DMS79 (cell line): ENCODE measurements at places on chromosomes 13 and 19.

DNA sequence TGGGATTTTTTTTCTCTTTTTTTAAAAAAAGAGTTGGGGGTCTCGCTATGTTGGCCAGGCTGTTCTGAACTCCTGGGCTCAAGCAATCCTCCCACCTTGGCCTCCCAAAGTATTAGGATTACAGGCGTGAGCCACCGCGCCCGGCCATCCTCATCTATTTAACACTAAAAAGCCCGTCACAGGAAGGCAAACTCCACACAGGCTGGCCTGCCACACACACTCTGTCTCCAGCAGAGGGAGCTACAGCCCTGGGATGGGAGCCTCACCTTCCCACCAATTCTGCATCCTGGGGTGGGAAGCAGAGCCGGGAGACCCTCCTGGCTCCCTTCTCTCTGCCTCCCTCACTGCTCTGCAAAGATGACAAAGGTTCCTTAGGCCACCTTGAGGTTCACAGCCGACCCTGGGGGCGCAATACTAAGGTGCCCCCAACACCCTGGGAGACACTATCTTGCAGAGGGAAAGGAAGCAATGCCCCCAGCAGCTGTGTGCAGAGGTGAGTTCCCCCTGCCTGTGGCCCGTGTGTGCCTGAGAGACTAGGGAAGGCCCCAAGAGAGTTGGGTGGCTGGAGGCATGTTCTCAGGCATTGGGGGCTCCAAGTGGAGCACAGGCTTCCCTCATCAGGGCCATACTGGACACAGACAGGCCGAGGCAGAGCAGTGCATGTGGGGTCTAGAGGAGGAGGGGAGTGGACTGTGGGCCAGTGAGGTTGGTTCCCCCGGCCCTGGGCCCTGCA lies 27.4 kb upstream of the TIMM44 start:
- no peak for DNase-seq

GRCh38 chr19:485583-486236 lies 10.6 kb upstream of the MADCAM1 start:
- peak; percentile 50 for DNase-seq

- peak; percentile 20 for DNase-seq
Measured at GRCh38 chr13:27826379-27827353, 34.4 kb downstream of the GSX1 start.

DNA sequence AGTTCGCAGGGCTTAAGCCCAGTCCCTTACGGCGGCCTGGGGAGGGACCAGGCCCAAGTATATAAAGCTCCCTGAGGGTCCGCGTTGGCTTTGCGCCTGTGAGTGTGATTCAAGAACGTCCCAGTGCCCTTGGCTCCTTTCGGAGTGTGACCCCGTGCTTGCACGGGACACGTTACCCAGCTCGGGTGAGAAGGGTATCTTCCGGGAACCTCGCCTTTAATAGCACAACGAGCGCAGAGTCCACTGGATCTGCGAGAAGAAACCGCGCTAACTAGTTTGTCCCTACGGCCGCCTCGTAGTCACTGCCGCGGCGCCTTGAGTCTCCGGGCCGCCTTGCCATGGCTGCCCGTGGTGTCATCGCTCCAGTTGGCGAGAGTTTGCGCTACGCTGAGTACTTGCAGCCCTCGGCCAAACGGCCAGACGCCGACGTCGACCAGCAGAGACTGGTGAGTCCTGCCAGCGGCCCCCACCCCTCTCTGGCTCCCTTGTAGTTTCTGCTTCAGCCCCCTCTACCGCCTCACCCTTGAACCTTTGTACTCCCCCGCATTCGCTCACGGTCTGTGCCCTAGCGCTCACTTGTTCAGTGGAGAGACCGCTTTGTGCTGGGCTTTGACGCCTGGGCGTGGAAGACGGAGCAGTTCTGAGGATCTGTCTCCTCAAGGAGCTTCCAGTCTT lies at the start of gene DNAJC15:
TSS of gene DNAJC15 (plus strand) at position 298 of the 675 bp plus-strand sequence. CDS start at position 339, 41 bp downstream.
- no peak for DNase-seq

DNA sequence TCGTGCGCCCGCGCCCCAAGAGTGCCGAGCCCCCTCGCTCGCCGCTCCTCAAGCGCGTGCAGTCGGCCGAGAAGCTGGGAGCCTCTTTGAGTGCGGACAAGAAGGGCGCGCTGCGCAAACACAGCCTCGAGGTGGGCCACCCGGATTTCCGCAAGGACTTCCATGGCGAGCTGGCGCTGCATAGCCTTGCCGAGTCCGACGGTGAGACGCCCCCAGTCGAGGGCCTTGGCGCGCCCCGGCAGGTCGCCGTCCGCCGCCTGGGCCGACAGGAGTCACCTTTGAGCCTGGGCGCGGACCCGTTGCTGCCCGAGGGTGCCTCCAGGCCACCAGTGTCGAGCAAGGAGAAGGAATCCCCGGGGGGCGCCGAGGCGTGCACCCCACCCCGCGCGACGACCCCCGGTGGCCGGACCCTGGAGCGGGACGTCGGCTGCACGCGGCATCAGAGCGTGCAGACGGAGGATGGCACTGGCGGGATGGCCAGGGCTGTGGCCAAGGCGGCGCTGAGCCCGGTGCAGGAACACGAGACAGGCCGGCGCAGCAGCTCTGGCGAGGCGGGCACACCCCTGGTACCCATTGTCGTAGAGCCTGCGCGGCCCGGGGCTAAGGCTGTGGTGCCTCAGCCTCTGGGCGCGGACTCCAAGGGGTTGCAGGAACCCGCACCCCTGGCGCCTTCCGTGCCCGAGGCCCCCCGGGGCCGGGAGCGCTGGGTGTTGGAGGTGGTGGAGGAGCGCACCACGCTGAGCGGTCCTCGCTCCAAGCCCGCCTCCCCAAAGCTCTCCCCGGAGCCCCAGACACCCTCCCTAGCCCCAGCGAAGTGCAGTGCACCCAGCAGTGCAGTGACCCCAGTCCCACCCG lies 7.1 kb downstream of the DNASE2 start:
- DNase-seq: no peak

DNA sequence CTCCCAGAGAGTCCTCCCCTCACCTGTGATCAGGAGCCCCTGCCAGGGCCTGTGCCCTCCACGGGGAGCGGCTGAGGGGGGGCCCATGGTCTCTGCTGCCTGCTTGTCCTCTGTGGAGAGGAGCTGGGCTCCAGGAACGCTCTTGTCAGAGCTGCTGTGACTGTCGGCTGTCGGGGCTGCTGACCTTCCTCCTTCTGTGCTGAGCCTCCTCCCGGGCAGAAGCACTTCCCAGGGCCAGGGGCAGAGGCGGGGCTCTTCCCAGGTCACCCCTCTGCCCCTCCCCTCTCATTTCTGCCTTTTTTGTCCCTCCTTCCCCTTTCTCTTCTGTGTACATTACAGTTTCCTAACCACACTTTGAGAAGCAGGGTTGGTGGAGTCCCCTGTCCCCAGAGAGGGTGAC lies at the start of gene CEACAM4:
TSS of gene CEACAM4 (minus strand) at position 198 of the 400 bp plus-strand sequence. CDS start at position 87, 111 bp downstream.
- DNase-seq: no peak

GRCh38 chr19:15671891-15672579 lies 852 bp upstream of the CYP4F12 start:
- no peak for DNase-seq

GRCh38 chr19:17281391-17282304 lies at the start of gene ANKLE1:
Gene ANKLE1, plus strand, starts transcription at chr19:17281901. Its CDS starts 20 bp downstream, at chr19:17281921.
- peak; percentile 12 for DNase-seq

DNA sequence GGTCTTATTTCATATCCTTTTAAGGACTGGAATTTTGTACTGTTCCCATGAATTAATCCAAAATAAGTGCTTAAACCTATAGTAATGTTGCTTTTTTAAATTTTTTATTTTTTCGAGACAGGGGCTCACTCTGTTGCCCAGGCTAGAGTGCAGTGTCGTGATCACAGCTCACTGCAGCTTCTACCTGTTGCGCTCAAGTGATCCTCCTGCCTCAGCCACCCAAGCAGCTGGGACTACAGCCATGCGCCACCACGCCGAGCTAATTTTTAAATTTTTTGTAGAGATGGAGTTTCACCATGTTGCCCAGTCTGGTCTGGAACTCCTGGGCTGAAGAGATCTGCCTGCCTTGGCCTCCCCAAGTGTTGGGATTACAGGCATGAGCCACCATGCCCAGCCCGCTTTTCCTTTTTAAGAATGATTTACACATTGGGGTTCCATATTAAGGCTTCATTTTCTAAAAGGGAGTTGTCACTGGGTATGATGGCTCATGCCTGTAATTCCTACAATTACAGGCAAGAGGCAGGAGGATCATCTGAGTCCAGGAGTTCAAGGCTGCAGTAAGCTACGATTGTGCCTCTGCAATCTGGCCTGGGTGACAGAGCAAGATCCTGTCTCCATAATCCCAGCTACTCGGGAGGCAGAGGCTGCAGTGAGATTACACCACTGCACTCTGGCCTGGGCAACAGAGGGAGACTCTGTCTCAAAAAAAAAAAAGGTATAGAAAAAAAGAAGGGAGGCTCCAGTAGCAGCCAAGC lies 28.3 kb upstream of the AKT2 start:
- DNase-seq: no peak

GRCh38 chr19:14418856-14419105 lies 360 bp downstream of the DDX39A start:
- DNase-seq: no peak

- no peak for DNase-seq
Measured at GRCh38 chr19:13241231-13242104, 91.3 kb downstream of the IER2 start.

GRCh38 chr19:6446452-6446851 lies 12.9 kb upstream of the SLC25A41 start:
- no peak for DNase-seq

- DNase-seq: no peak
Measured at GRCh38 chr13:42876887-42877545, 95.6 kb downstream of the FAM216B start.

GRCh38 chr13:83378908-83379307 lies 503.4 kb downstream of the SLITRK1 start:
- DNase-seq: no peak

DNA sequence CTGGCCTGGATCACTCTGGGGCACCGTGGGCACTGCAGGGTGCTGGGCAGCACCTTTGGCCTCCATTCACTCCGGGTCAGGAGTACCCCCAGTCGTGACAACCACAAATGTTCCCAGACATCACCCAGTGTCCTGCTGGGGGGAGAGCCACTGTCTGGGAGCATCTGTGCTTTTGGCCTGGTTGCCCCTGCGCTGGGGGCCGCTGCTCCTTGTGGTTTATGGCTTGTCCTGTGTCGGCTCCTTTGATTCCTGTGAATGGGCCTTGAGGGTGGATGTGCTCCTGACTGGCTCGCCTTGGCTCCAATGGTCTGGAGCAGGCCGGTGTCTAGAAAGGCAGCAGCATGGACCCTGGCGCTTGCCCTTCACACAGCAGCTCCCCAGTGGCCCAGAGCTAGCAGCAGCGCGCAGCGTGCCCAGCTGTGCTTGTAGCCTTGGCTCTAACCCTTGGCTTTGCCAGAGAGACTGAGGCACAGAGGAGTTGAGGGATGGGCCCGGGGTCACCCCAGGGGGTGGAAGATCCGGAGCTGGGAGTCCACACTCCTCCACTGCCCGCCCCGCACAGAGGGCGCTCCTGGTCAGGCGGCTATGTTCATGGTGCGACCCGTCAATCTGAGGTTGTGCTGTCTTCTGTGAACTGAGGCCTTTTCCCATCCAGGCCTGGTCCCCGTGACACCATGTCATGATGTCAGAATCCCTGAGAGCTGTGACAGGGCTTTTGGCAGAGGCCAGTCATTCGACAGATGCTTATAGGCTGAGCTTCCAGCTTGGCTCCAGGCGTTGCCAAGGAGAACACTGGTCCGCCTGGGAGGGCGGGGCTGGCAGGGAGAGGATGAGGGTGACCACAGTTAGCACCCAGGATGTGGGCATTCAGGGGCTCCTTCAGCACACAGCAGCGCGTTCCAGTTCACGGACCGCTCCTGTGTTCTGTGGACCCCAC lies 4.1 kb downstream of the DAZAP1 start:
- no peak for DNase-seq

- DNase-seq: no peak
Measured at GRCh38 chr19:48218997-48219396, 36.7 kb downstream of the CARD8 start.

GRCh38 chr19:57682226-57682766 lies 519 bp downstream of the ZNF551 start:
- no peak for DNase-seq

GRCh38 chr13:110244976-110245375 lies 62.0 kb downstream of the COL4A1 start:
- no peak for DNase-seq

- DNase-seq: no peak
Measured at GRCh38 chr13:112693831-112694497, 4.1 kb downstream of the ATP11A start.

DNA sequence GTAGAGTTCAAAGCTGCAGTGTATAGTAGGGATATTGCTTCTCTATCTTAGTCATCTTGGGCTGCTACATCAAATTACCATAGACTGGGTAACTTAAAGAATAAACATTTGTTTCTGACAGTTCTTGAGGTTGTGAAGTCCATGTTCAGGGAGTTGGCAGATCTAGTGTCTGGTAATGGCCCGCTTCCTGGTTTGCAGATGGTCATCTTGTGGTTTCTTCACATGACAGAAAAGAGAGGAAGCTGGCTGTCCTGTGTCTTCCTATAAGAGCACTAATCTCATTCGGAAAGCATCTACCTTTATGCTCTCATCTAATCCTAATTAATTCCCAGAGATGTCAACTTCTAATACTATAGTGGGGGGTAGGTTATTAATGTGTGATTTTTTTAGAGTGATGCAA lies 6.2 kb downstream of the ZNF763 start:
- DNase-seq: no peak

GRCh38 chr19:55452749-55453346 lies 8.6 kb downstream of the ISOC2 start:
- DNase-seq: peak; percentile 69

DNA sequence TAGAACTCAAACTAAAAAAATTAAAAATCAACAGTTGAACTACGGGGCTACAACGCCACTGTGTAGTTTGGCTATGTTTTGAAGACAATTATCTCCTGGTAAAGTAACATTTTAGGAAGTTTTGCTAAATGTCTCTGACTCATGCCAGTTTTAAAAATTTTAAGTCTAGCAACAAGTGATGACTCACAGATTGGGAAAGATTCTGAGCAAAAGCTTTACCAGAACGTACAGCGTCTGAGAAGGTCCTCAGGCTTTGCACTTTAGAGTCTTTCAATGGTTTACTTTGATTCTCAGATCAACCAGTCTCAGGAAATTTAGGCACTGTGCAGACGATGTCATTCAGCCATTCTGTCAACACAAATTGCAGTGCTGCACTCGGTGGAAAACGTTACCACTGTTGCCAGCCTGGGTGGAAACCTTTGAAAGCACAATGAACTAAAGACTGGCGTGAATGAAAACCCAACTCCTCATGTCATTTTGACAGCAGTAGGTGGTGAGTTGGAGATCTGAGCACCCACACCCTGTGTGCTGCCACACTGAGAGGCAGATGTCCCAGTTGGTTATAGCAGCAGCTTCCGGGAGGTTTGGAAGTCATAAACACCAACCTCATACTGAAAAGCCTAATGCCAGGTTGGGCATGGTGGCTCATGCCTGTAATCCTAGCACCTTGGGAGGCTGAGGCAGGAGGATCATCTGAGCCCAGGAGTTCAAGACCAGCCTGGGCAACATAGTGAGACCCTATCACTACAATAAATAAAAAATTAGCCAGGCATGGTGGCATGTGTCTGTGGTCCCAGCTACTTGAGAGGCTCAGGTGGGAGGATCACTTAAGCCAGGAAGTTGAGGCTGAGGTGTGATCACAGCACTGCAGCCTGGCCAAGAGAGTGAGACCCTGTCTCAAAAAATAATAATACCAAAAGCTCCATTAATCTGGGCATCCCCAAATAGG lies 6.3 kb upstream of the WTIP start:
- no peak for DNase-seq

GRCh38 chr19:2089727-2090053 lies 6.4 kb downstream of the MOB3A start:
- DNase-seq: no peak
